ENCODE measurements at places on chromosomes 5 and 9.
A peak's percentile ranks its signal among the peaks of the same experiment; 100 is the strongest.

- peak; percentile 47 for DNase-seq
Observed at GRCh38 chr5:62093976-62094375, 212.0 kb upstream of the KIF2A start.

GRCh38 chr5:60207040-60207439 is 313.5 kb upstream of the PDE4D start:
- DNase-seq = no peak

- DNase-seq = no peak
Observed at GRCh38 chr5:168837852-168838251, 258.7 kb upstream of the PANK3 start.

- DNase-seq = no peak
Observed at GRCh38 chr9:91817493-91818224, 132.4 kb downstream of the ROR2 start.

- DNase-seq = no peak
Observed at GRCh38 chr5:141845371-141845851, 32.8 kb downstream of the PCDH1 start.

GRCh38 chr5:142313682-142314081 is 11.1 kb downstream of the SPRY4 start:
- DNase-seq = no peak

GRCh38 chr9:12697719-12698118 is 4.5 kb downstream of the TYRP1 start:
- DNase-seq = no peak

GRCh38 chr5:148937239-148937638 is 110.8 kb downstream of the ADRB2 start:
- DNase-seq = no peak

DNA sequence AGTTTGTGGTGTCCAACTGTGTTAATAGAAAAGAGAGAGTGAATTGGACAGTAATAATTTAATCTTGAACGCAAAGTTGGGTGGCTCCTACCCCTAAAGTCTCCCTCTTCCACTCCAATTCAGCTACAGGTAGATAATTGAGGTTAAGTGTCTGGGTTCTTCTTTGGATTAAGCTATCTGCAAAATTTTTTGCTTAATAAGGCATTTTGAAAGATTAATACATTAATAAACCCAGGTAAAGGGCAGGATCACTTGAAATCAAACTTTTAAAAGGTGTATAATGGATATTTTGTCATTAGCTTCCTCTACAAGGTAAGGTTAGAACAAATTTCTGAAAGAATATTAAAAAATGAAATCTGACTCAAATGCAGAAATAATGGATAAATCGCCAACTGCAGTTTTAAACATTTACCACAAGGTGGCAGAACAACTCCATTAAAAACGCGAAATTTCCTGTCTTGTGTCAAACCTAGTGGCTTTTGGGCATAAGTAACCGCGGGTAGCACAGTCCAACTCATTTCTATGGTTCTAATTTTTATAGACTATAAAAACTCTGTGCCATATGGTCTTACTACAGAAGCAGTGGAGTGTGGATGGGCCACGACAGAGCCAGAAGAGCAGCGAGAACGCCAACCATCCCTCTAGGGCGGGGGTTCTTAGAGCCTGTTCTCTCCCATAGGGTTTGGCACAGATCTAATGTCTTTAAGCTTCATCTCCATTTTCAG is 276.5 kb downstream of the ARHGEF28 start:
- no peak for DNase-seq

- no peak for DNase-seq
Observed at GRCh38 chr5:140324617-140325241, 21.7 kb downstream of the HBEGF start.

DNA sequence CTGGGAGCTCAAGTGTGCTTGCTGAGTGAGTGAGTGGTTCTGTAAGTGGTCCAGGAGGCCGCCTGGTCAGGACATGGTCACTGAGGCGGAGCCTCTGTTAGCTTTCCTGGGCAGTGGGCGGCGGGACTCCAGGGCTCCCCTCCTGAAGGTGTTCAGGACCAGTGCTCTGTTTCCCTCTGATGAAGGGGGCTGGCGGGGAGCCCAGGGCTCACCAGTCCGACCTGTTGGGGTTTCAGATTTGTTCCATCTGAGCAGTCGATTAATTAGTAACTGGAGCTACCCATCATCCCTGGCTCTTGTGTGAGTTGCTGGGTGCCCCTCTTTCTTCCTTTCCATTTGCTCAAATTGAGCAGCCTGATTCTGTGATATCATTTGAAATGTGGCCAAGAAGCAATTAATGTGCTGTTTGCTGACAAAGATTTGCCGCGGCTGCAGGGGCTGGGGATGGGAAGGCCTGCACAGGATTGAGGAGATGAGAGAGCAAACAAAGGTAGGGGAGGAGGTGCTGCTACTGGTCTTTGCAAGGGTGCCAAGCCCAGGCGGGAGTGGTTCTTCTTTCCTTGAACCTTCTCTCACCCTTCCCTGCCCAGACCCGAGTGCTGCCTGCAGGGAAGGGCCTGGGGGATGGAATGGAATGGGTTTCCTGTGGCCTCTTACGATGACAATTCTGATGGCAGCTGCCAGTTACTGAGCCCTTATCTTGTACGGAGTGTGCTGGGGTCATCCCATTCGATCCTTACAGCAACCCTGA is 92.8 kb upstream of the PITX1 start:
- no peak for DNase-seq

DNA sequence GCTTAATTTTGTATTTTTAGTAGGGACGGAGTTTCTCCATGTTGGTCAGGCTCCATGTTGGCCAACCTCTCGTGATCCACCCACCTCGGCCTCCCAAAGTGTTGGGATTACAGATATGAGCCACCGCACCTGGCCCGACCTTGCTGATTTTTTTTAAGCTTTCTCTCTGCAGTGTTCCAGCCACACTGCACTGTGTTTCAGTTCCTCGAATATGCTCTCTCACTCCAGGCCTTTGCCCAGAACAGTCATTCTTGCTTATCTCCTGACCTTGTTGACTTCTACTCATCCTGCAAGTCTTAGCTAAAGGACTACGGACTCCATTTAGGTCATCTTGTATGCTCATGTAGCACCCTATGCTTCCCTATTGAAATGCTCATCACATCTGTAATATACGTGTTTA is 3.3 kb downstream of the SNAPC3 start:
- DNase-seq = no peak

DNA sequence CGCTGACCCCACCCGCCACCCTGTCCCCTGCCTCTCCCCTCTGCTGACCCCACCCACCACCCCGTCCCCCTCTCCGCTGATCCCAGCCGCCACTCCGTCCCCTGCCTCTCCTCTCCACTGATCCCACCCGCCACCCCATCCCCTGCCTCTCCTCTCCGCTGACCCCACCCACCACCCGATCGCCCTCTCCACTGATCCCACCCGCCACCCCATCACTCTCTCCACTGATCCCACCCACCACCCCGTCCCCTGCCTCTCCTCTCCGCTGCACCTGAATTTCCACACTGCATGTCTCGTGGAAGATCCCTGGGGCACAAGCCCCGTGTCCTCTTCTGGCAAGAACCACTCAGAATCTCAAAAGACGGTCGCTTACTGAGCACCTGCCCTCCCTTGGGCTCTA is 53.4 kb upstream of the OLFM1 start:
- DNase-seq = no peak

GRCh38 chr5:164202338-164202737 is 696.9 kb downstream of the MAT2B start:
- DNase-seq = no peak

- DNase-seq = peak; percentile 1
Observed at GRCh38 chr5:135018457-135018856, 15.6 kb downstream of the PITX1 start.

DNA sequence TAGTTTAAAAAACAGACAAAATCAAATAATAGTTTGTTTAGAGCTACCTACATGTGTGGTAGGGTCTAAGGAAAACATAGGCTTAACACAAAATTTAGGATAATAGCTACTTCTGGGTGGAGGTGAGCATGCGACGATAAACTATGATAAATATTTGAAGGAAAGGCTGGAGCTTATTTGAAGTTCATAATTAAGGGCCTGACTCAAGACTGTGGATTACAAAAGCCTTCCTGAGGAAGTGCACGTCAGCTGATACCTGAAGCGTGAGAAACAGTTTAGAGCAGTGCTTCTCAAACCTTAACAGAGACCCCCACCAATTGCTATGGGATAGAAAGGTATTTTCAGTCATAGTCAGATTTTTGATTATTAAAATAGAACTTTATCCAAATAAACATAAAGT is 20.4 kb upstream of the UBLCP1 start:
- no peak for DNase-seq
